NB4 (cell line): ENCODE measurements at places on chromosomes 16 and 17.

GRCh38 chr17:46842835-46843234 is 8.5 kb upstream of the WNT9B start:
- DNase-seq = no peak

- no peak for DNase-seq
Measured at GRCh38 chr17:81838753-81839255, 4.0 kb upstream of the PPP1R27 start.

DNA sequence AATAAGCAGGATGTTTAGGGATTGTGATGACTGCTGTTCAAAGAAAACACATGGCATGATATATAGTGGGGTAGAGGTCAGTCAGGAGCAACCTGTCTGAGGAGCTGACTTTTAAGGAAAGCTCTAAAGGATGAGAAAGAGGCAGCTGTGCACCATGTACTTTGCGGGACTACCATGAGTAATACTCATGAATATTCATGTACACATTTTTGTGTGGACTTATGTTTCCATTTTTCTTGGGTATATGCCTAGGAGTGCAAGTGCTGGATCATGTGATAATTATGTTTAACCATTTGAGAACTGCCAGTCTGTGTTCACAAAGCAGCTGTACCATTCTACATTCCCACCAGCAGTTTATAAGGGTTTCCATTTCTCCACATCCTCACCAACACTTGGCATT is 35.8 kb downstream of the BEAN1 start:
- no peak for DNase-seq

DNA sequence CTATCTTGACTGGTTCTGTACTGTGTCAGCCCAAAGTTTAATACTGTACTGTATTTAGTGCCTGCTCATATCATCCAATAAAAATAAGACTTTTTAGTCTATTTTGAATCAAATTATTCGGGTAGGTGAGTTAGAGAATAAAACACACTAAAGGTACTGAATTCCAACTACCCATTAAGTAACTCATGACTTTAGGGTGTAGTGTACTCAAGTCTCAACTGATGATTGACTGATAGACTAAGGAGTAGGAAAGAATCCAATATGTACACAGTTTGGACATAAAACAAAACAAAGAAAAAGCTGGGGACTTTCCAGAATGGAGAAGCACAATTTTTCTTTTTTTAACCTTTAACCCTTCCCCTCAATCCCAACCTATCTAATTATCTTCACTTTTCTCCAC is 4.1 kb downstream of the EZH1 start:
- DNase-seq = no peak

- peak; percentile 67 for DNase-seq
Measured at GRCh38 chr17:18093616-18094408, 6.1 kb downstream of the DRG2 start.

- DNase-seq = no peak
Measured at GRCh38 chr16:28163699-28164098, 48.1 kb downstream of the XPO6 start.
